ENCODE measurements at places on chromosomes 5 and 9.

GRCh38 chr5:165057145-165057544 lies 1551.7 kb downstream of the MAT2B start:
- no peak for DNase-seq

GRCh38 chr5:169106911-169107706 lies 193.8 kb downstream of the SLIT3 start:
- DNase-seq = no peak

- no peak for DNase-seq
Observed at GRCh38 chr9:16046713-16047112, 493.9 kb downstream of the CCDC171 start.

- no peak for DNase-seq
Observed at GRCh38 chr5:132072528-132072927, 1.1 kb upstream of the CSF2 start.

DNA sequence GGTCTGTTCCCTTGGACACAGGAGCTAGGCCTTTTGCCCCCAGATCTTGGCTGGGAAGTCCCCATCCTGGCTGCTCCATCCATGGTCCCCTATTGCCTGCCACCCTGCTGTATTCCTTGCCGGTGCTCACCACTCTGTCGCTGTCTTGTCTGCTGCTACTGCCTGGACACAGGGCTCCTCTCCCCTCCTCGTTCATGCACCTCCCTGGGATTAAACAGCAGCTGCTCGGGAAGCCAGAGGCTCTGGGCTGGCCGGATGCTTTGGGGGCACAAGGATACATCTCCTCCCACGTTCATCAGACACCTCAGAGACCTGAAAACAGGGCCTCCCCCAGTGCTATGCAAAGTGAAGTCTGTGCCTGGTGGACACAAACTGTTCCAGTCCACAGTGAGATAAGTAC lies 110.4 kb downstream of the ZNF354C start:
- no peak for DNase-seq

GRCh38 chr9:115957585-115957984 lies 196.0 kb upstream of the PAPPA start:
- DNase-seq = no peak

GRCh38 chr9:97321691-97322090 lies 14.2 kb downstream of the CCDC180 start:
- DNase-seq = no peak

GRCh38 chr5:173532689-173533250 lies 83.7 kb downstream of the BOD1 start:
- no peak for DNase-seq

DNA sequence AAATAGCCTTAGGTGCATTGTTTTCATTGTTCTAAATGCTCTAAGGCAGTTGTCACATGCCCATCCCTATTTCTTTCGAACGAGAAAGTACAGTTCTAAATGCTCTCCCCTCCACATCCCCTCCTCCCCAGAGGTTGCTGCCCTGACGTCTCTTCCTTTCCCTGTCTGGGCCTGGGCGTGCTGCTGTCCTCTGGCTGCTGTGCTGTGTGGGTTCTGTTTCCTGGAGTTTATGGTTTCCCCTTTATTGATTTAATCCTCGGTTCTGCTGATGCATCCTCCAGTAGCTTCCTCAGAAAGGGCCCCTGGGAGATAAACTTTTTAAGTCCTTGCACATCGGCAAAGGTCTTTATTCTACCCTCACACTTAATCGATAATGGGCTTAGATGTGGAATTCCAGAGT lies 48.8 kb downstream of the MVB12B start:
- DNase-seq = no peak

- no peak for DNase-seq
Observed at GRCh38 chr9:90801241-90801972, at the start of gene SYK. Gene SYK (plus strand): TSS chr9:90801819. CDS start chr9:90843899, 42,080 bp downstream.

DNA sequence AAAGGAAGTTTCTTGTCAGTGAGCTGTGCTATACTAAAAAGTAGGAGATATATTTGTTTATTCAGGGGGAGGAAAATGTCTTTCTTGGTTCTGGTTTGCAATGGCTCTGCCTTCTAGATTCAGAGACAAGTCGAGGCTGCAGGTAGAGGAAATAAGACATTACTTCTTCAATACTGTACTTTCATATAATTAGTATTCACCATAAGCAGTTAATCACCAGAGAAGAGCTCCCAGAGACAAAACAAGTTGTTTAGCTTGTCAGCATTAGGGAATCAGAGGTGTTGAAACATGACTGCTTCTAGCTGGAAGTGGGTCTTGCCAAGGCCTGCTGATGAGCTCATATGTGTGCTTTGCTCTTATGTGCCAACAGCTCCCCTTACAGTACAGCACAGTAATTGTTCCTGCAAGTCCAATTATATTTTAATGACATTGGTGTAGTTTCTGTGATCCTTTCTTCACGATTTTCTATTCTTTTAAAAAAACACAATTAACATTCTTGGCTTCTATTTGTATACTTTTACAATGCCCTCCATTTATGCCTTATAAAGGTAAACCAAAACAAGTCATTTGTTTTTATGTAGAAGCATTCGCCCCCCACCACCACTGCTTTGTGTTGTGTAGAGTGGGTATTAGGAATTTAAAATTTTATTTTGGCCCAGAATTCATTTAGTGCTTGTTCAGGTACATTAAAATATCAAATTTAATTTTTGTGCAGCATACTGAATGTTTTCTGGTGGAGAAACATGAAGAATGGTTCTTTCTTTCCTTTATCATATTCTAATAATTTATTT lies 112.2 kb downstream of the RPS23 start:
- no peak for DNase-seq

DNA sequence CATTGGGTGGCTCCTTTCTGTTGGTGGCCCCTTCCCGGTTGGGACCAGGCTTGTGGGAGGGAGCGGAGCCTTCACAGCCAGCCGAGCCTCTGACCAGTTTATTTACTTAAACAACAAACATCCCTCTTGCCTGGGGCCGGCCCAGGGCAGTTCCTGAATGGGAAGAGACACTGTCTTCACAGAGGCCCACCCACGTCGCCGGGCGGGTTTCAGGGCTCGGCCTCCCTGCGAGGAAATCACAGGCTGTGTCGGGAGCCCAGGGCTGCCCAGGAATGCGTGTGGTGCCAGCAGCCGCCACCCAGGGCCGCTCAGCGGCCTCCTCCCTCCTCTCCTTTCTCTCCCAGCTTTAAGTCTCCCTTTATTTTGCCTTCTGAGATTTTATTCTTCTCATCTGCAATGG lies 132.5 kb downstream of the HSD17B3 start:
- DNase-seq = no peak

GRCh38 chr5:19880458-19880857 lies 107.5 kb downstream of the CDH18 start:
- no peak for DNase-seq

GRCh38 chr9:80074439-80074838 lies 502.7 kb downstream of the TLE4 start:
- no peak for DNase-seq

DNA sequence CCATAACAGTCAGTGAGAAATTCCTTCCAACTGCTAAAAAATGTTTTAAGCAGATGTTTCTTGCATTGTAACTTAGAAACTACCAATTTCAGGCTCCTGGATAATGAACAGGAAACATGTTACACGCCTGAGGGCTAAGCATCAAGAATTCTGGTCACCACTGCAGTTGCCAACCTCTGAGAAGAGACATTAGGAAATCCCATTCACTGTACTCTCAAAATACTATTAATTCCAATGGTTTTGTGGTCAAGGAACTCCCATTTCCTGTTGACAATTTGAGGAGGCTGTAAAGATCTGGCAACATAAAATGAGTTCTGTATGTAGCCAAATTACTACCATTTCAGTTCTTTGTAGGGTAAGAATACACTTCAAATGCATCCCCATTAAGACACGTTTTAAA lies 456.0 kb upstream of the MEF2C start:
- DNase-seq = no peak

GRCh38 chr9:111386386-111386785 lies 56.4 kb upstream of the OR2K2 start:
- DNase-seq = no peak

DNA sequence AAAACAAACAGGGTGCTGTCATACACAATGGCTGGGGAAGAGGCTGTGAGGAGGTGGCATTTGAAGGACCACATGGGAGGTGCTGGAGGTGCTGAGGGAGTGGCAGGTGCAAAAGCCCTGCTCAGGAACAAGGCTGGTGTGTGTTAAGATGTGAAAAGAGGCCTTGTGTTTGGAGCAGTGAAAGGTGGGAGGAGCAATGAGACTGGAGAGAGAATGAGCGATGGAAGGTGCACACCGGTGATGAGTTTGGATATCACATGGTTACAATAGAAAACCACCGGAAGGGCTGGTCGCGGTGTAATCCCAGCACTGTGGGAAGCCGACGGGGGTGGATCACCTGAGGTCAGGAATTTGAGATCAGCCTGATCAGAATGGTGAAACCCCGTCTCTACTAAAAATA lies 9.2 kb upstream of the FIBCD1 start:
- no peak for DNase-seq

GRCh38 chr5:92687821-92688722 lies 892.9 kb downstream of the NR2F1-AS1 start:
- no peak for DNase-seq

GRCh38 chr9:70101265-70101664 lies 57.6 kb downstream of the MAMDC2 start:
- no peak for DNase-seq

DNA sequence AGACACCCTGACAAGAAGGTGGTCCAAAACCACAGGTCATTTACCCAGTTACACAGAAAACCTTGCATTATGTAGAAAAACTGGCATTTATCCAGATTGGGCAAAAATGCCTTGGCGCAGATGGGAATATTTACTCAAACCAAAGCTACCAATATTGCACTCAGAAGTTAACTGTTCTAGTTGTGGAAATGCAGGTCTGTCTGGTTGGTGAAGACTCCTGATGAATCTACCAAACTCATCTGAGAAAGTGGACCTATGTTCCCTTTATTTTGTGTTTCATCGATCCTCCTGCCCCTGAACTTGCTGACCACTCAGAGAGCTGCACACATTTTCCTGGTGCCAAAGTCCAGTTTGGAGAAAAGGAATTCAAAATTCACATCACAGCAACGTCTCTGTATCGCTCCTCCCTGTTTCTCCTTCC lies 85.2 kb upstream of the ALDH1A1 start:
- DNase-seq = no peak

DNA sequence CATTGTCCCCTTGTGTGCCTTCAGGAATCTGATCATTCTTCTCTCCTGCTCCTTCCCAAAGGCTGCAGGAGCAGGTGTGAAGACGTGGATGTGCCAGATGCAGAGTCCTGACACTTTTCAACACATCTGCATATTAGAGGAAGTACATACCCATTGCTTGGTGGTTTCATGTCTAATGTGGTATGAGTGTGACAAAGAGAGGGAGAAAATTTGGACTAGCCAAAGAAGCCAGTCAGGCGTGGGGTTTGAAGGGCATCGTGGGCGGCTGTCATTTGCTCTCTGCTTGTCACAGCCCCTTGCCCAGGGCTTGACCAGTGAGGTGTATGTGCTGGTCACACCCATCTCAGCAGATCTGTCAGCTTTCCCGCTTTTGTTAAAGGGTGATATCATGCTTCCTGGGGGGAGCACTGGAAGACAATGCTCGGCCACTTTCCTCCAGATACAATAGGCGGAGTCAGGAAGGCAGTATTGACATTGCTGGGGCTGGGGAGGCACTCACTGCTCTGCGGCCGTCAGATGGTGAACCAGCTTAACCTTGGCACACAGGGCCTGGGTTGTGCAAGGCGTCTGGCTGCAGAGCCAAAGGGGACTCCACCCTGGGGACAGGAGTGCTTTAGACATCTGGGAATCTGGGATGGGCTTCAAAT lies 8.6 kb downstream of the TEK start:
- no peak for DNase-seq

GRCh38 chr5:181217111-181217802 lies 5.8 kb upstream of the TRIM41 start:
- DNase-seq = no peak

GRCh38 chr9:97408562-97408961 lies 3.3 kb upstream of the TDRD7 start:
- DNase-seq = no peak

GRCh38 chr5:156947925-156948324 lies 15.1 kb downstream of the TIMD4 start:
- no peak for DNase-seq

DNA sequence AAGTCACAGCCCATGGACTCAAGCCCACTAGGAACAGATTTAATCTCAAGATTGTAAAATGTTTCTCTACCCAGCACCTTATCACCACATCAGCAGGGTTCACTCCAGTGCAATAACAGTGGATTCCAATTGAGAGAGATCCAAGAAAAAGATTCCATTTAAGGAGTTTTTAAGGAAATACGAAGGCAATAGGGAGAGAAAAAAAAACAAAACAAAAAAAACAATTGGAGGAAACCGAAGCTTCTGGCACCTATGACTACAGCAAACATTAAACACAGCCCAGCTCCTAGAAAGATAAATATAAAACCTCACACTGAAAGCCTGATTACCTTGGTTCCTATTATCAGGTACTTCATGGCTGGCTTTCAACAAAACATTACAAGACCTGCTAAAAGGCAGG lies 192.7 kb downstream of the DAB2IP start:
- no peak for DNase-seq

DNA sequence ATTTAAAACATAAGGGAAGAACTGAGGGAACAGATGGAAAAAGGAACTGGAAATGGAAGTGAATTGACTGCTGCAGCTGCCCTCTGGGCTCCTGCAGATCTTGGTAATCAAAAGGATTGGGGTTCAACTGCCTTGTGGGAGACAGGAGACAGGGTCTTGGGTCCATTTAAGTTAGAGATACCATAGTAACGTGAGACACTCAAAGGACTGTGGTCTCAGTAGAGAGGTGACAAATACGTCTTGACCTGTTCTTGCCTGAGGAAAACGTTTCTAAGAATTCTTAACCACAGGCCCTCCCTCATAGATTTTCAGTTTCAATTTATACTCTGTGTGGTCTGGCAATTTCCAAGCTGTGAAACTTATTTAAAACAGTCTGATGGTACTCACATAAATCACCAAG lies 100.8 kb upstream of the DHFR start:
- no peak for DNase-seq

DNA sequence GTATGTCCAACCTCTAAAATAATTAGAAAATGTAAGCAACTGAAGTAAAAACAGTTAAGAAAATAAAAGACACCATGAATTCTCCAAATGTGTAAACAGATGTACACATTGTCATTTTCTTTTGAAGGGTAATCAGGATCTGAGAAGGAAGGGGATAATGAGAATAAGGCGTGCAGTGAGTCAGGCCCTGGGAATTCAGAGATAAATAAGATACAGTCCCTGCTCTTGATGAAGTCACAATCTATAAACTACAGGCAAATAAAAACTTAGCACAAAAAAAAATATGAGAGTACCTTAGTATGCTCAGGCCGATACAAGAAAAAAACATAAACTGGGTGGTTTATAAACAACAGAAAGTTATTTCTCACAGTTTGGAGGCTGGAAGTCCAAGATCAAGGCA lies 315.3 kb downstream of the DNAH5 start:
- DNase-seq = no peak

GRCh38 chr5:180644825-180645273 lies 4.6 kb downstream of the FLT4 start:
- no peak for DNase-seq

GRCh38 chr5:109408991-109409843 lies 557 bp downstream of the PJA2 start:
- no peak for DNase-seq

DNA sequence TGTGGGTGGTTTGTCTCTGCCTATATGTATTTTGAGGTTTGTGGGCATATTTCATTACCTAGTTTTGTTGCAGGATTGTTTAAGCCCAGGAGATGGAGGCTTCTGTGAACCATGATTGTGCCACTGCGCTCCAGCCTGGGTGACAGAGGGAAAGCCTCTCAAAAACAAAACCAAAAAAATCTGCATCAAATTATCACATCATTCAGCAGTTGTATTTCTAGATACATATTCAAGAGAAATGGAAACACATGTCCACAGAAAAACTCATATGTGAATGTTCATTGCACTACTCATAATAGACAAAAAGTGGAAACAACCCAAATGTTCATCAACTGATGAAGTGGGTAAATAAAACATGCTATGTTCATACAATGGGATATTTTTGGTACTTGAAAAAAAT lies 29.9 kb downstream of the HSPA4 start:
- no peak for DNase-seq

Data from D721Med (cell line).